ENCODE measurements at places on chromosomes 11 and 22.

- no peak for DNase-seq
These were observed 60.0 kb upstream of the PLET1 start for GRCh38 chr11:112320668-112321067.

- DNase-seq: no peak
These were observed 442 bp downstream of the PELI3 start for GRCh38 chr11:66467034-66467659.

DNA sequence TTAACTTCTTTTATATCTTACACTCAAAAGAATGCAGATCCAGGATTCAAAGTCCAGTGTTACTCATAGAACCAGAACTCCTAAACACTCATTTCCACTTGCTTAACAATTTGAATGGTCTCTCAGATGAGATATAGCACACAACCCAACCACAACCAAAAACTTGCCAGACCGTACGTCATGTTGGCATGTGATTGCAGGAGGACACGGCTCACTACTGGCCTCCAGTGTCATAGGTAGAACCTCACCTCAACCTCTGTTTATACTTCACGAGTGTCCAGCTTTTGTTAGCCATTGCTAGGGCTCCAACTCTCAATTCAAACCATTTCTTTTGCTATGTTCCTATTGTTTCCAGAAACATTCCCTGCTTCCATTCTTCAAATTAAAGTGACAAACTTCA lies 58.5 kb upstream of the PDGFD start:
- DNase-seq: no peak

DNA sequence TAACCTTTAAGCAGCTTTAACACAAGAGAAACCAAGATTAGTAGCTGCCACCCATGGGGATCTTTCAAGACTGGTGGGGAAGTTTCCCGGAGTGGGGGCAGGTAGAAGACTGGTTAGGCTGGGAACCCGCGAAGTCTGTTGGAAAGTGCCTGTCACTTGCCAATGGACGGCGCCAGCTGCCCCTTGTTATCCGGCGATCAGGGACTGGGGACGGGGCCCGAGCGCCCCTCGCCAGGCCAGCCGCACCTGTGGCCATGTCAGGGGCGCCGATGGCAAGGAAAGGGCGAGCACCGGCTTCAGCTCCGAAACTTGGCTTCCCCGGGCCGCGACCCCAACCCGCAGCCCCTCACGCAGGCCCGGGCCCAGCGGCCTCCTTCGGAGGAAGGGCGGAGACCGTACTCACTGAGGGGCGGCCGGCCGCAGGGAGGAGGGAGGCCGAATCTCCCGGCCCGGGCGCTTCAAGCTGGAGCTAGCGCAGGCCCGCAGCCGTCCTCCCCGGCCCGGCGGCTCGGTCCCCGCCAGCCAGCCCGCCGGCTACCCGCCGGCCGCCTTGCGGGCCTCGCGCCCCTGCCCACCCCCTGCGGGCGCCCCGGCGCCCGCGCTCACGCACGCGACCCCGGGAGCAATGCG lies 539 bp downstream of the EIF4ENIF1 start:
- DNase-seq: peak; percentile 26
